ENCODE measurements at places on chromosomes 5 and 9.

GRCh38 chr5:55143624-55144023, 16.3 kb upstream of the GPX8 start:
- DNase-seq: no peak

DNA sequence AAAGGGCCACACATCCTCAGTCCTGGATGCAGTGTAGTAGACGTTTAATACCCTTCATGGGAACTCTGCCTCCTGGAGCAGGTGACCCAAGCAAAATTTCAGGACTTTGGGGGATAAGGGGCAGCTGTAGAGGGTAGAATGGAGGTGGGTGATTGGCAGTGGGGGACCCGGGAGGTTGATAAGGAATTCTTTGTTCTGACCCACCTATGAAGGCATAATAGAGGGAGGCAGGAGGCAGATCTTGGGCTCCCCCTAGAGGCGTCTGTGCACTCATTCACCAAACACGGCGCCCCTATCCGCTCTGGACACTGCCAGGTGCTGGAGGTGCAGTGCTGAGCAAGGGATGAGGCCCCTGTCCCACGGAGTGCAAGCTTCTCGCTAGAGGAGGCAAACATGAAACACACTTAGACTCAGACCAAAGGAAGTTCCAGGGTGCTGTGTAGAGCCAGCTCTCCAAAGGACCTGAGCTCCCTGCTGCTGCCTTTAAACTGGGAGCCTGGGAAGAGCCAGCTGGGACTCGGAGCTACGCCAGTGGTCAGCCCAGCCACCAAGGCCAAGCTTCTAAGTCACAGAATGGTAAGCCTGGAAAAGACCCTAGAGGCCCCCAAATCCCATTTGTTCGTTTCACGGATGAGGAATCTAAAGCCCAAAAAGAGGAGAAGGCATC, 7.7 kb downstream of the IL17B start:
- DNase-seq: peak; percentile 31

DNA sequence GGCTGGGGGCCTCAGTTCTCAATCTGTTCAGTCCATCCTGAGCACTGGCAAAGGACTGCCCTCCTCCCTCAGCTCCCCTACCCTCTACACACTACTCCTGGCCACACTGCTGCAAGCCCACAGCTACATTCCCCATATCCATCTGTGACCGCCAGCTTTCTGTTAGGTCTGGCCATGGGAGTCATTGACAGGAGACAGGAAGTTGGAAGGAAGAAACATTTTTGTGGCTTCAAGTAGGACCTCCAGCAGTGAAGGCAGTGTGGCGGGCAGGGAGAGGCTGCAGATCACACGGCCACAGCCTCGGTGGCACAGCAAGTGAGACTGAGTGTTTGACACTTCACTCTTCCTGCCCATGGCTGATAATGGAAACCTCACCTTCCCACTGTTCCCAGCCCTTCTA, 55.9 kb downstream of the SECISBP2 start:
- no peak for DNase-seq

DNA sequence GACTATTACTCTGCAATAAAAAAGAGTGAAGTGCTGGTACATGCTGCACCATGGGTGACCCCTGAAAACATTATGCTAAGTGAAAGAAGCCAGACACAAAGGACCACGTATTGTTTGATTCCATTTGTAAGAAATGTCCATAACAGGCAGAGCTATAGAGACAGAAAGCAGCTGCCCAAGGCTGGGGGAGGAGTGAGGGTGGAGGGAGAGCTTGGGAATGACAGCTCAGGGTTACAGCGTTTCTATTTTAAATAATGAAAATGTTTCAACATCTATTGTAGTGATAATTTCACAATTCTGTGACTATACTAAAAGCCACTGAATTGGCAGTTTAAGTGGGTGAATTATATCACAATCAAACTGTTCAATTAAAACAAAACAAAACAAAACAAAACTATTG, 81.7 kb downstream of the MYO10 start:
- DNase-seq: no peak

GRCh38 chr5:63500242-63500641, 462.0 kb downstream of the HTR1A start:
- DNase-seq: no peak

Data from NCI-H748 treated with DMSO at 0.1 percent for 48 hours (cell line).